ENCODE measurements at places on chromosomes 3 and 15. TPM values are rescaled to one million over a fixed set of nuclear protein-coding genes. Genes with fewer than 3 reads are reported as not detected.

GRCh38 chr15:49435174-49435573 is 12.1 kb downstream of the FGF7 start:
- H3K27ac ChIP-seq, result no peak overlapping the region
- H3K4me3 ChIP-seq, result no peak overlapping the region
- no peak for DNase-seq
- no peaks in the 10 kb centered on the region for H3K4me1 ChIP-seq
- H3K36me3 ChIP-seq, result no peaks in the 10 kb centered on the region
- no peaks in the 10 kb centered on the region for H3K27me3 ChIP-seq

- H3K27me3 ChIP-seq, result no peaks in the 10 kb centered on the region
- H3K36me3 ChIP-seq, result no peaks in the 10 kb centered on the region
- DNase-seq, result no peak
- no peaks in the 10 kb centered on the region for H3K4me1 ChIP-seq
Measured at GRCh38 chr3:76554707-76555106, 485.2 kb upstream of the ROBO2 start.

DNA sequence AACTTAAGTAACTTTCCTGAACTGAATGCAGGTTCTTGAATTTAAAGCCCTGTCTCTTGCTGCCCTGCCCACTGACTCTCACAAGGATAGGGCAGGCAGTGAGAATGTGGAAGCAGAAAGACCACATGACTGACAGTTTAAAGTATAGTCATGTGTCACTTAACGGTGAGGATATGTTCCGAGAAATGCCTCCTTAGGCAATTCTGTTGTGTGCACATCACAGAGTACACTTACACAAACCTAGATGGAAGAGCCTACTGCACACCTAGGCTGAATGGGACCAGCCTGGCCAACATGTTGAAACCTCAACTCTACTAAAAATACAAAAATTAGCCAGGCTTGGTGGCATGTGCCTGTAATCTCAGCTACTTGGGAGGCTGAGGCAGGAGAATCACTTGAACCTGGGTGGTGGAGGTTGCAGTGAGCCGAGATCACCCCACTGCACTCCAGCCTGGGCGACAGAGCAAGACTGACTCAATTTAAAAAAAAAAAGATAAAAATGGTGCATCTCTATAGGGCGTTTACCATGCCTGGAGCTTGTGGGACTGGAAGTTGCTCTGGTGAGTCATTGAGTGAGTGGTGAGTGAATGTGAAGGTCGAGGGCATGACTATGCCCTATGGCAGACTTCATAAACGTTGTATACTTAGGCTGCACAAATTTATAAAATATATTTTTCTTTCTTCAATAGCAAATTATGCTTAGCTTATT is 18.9 kb upstream of the COPG1 start:
- H3K27ac ChIP-seq, result no peak overlapping the region
- H3K4me3 ChIP-seq, result no peak overlapping the region
- DNase-seq, result no peak
- no peaks in the 10 kb centered on the region for H3K36me3 ChIP-seq
- peaks cover 3% of the 10 kb centered on the region for H3K4me1 ChIP-seq
- H3K27me3 ChIP-seq, result no peaks in the 10 kb centered on the region

GRCh38 chr15:41562244-41562643 is 3.2 kb downstream of the TYRO3 start:
- H3K4me1 ChIP-seq, result peaks cover 18% of the 10 kb centered on the region
- peaks cover 8% of the 10 kb centered on the region for H3K27me3 ChIP-seq
- H3K36me3 ChIP-seq, result no peaks in the 10 kb centered on the region
- no peak overlapping the region for H3K27ac ChIP-seq

GRCh38 chr3:127409421-127410136 is 121.7 kb upstream of the PRR20G start:
- no peak overlapping the region for H3K27ac ChIP-seq
- no peaks in the 10 kb centered on the region for H3K4me1 ChIP-seq
- H3K36me3 ChIP-seq, result no peaks in the 10 kb centered on the region
- no peak for DNase-seq

DNA sequence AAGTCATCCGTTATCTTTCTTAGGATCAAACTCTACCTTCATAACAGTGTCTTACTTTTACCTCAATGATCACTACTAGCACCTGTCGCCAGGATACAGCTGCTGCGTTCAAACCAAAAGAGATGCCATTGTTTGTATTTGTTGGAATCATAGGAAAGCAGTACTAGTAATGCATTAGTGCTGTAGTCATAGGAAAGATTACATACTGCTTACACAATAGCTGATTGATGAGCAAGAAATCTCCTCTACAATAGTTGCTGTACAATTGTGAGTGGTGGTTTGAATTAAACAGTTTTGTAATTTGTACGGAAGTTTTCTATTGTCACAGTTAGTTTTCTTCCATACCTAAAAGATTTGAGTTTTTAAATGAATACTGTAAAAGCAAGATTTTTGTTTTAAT is 21.4 kb downstream of the ACAP2 start:
- H3K36me3 ChIP-seq, result no peaks in the 10 kb centered on the region
- no peaks in the 10 kb centered on the region for H3K27me3 ChIP-seq

- H3K4me3 ChIP-seq, result no peak overlapping the region
- no peak overlapping the region for H3K27ac ChIP-seq
- DNase-seq, result no peak
- no peaks in the 10 kb centered on the region for H3K27me3 ChIP-seq
Measured at GRCh38 chr3:17478673-17479072, 263.8 kb downstream of the TBC1D5 start.

DNA sequence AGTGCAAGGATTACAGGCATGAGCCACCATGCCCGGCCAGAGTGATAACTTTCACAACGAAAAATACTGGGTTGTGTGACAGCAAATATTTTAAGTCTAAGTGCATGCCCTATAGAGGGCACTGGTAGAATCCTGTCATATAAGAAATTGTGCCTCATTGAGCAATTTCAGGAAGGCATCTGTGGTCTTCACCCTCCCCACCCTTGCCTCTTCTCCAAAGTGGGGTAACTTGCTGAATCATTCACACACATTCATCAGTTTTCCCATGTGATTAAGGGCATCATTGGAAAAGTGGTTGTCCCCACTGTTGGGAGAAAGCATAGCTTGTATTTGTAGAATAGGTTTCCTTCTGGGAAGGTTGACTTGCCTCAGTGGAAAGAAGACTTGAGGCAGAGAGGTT is 9.2 kb downstream of the MITF start:
- H3K27ac ChIP-seq, result no peak overlapping the region
- H3K36me3 ChIP-seq, result no peaks in the 10 kb centered on the region
- no peak overlapping the region for H3K4me3 ChIP-seq
- H3K4me1 ChIP-seq, result no peaks in the 10 kb centered on the region

DNA sequence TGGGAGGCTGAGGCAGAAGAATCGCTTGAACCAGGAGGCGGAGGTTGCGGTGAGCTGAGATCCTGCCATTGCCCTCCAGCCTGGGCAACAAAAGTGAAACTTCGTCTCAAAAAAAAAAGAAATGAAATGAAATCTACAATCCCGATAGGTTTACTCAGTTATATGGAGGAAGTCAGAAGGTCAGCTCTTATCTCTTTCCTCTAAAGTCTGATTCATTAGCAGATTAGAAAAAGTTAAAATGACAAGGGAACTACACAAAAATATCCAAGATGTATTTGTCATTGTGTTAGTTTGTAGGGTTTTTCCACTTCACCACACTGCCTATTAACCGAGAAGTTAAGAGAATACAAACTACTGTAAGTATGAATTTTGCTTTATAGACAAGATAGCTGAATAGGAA is 420.6 kb downstream of the SHQ1 start:
- no peaks in the 10 kb centered on the region for H3K27me3 ChIP-seq
- no peak overlapping the region for H3K4me3 ChIP-seq
- no peak for DNase-seq
- H3K36me3 ChIP-seq, result no peaks in the 10 kb centered on the region

- H3K27me3 ChIP-seq, result no peaks in the 10 kb centered on the region
- no peak overlapping the region for H3K27ac ChIP-seq
- H3K4me3 ChIP-seq, result no peak overlapping the region
- no peaks in the 10 kb centered on the region for H3K4me1 ChIP-seq
Measured at GRCh38 chr3:23312866-23313265, 109.7 kb downstream of the UBE2E2 start.

DNA sequence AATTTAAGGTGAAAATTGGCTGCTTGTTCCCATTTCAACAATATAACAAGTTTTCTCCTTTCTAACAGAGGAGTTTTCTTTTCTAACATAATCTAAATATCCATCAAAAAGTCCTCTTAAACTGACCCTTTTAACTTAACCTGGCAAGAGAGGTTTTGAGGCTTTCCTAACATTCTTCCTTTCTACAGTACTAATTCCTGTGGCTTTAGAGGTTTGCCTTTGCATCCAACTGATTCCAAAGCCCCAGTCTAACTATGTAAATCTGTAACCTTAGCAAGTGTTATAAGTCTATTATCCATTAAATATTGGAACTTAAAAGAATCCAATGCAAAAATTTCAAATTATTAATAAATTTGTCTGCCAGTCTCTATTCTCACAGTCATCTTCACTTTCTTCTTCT is 134.1 kb downstream of the ISL2 start:
- no peak overlapping the region for H3K4me3 ChIP-seq
- no peaks in the 10 kb centered on the region for H3K36me3 ChIP-seq
- H3K27ac ChIP-seq, result no peak overlapping the region
- H3K27me3 ChIP-seq, result no peaks in the 10 kb centered on the region
- no peaks in the 10 kb centered on the region for H3K4me1 ChIP-seq
- no peak for DNase-seq

DNA sequence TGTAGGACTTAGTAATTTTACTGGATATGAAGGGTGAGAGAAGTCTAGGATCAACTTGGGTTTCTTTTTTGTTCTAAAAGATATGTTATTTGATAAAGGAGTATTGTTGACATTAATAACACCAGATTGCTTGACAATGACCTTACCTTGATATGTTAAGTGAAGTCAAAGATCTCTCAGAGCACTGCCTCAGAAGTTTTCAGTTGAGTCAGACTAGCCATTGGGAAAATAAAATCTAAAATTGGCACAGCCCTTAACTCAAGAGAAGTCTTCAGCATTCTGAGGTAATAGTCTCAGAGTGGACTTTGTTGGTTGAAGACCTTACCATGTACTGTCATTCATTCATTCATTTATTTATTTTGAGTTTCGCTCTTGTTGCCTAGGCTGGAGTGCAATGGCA is 22.4 kb upstream of the ZNF609 start:
- H3K36me3 ChIP-seq, result no peaks in the 10 kb centered on the region
- H3K27ac ChIP-seq, result no peak overlapping the region
- no peaks in the 10 kb centered on the region for H3K27me3 ChIP-seq
- H3K4me3 ChIP-seq, result no peak overlapping the region
- H3K4me1 ChIP-seq, result peaks cover 20% of the 10 kb centered on the region

DNA sequence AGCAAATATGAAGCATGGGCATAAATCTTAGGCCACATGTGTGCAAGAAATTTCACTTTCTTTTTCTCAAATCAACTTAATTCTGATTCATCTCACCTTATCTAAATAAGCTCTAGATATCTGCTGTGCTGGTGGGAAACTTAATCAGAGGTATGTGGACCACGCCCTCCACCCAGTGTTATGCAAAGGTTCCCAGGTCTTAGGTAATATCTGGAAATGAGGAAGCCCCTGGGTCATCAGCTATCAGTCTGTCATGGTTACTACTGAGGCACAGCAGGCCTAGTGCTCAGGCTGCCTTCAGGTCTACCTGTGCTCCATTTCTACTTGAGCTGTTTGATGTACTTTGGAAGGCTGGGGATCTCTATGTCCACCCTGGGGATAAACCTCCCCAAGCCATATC is 134.4 kb upstream of the KCNH8 start:
- no peak overlapping the region for H3K4me3 ChIP-seq
- no peaks in the 10 kb centered on the region for H3K36me3 ChIP-seq
- no peak for DNase-seq
- no peaks in the 10 kb centered on the region for H3K4me1 ChIP-seq
- H3K27ac ChIP-seq, result no peak overlapping the region
- no peaks in the 10 kb centered on the region for H3K27me3 ChIP-seq

DNA sequence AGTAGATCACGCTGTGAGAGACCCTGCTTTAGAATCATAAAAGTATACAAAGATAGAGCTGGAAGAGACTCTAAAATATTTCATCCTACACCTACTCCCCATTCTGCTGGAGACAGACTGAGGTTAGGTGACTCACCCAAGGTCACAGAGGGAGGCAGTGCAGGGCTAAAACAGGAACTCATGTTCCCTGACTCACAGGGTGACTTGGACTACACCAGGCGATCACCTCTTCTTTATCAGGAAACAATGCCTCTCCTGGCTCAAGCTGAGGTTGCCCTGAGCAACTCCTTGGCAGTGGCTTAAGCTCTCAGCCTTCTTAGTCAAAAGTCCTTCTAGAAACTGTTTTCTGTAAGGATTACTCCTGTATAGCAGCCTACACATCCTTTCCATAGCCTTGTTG is 26.4 kb upstream of the TNFAIP8L3 start:
- no peaks in the 10 kb centered on the region for H3K4me1 ChIP-seq
- no peaks in the 10 kb centered on the region for H3K36me3 ChIP-seq
- no peaks in the 10 kb centered on the region for H3K27me3 ChIP-seq
- H3K4me3 ChIP-seq, result no peak overlapping the region
- DNase-seq, result no peak

DNA sequence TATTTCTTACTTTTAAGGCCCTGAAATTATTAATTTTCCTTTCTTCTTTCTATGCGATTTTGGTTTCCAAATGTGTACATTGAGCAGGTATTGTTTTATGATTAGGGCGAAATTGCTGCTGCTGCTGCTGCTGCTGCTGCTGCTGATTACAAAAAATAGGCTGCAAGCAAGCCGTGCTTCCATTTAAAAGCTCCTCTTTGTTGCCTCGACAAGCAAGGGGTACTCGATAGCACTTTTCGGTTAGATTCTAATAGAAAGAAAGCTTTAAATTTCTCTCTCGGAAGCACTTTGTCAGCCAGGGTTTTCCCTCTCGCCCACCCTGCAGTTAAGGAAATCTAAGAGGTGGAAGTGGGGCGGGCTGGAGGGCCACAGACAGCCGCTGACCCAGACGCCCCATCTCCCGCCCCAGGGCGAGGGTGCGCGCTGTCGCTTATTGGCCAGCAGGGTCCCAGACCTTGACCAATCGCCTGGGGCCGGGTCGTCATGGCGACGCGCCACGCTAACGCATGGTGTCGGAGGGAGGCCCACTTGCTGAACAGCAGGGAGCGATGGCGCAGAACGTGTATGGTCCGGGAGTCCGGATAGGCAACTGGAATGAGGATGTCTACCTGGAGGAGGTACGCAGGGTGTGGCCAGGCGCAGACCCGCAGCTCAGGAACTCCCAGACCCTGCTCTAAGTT is at the start of gene CFAP161:
Gene CFAP161, plus strand, starts transcription at position 489 of the 680 bp plus-strand sequence. Its CDS starts 60 bp downstream, at position 549.
- H3K4me1 ChIP-seq, result no peaks in the 10 kb centered on the region
- H3K4me3 ChIP-seq, result no peak within 1 kb of the TSS
- H3K36me3 ChIP-seq, result no peaks in the 10 kb centered on the region

GALNT15 gene
- not detected for total RNA-seq

ARL14 gene
- not detected for total RNA-seq

OR5K2 gene
- not detected for total RNA-seq

RMDN3 gene
- 42.4 TPM for total RNA-seq

BFSP2 gene
- not detected for total RNA-seq

NPAP1 gene
- not detected for total RNA-seq

SNX22 gene
- 0.61 TPM for total RNA-seq
